Activated CD4-positive, CD25-positive, alpha-beta regulatory T cell (primary cell): ENCODE measurements at places on chromosomes 11 and 22.

- no peak for DNase-seq
Observed at GRCh38 chr11:103529181-103529684, 420.0 kb downstream of the DYNC2H1 start.

GRCh38 chr22:27581688-27582087 is 219.9 kb downstream of the MN1 start:
- DNase-seq = no peak

DNA sequence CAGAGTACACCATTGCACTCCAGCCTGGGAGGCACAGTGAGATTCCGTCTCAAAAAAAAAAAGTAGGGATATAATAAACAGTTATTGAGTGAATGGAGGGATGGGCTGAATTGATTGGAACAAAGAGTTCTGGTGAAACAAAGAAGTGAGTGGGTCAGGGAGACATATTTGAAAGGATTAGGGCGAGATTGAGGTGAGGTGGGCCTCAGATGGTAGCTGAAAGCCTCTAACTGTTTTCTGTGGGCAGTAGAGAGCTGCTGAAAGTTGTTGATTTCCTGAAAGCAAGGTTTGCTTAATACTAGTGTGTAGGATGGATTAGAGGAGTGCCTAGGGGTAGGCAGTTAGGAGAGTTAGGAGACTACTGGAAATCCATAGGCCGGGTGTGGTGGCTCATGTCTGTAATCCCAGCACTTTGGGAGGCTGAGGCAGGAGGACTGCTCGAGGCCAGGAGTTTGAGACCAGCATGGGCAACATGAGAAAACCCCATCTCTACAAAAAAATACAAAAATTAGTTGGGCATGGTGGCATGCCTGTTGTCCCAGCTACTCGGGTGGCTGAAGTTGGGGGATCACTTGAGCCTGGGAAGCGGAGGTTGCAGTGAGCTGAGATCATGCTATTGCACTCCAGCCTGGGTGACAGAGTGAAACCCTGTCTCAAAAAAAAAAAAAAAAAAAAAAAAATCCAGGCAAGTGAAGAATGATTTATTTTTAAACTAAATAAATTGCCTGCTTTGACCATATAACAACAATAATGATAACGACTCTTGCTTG is 41.4 kb upstream of the PTPRJ start:
- no peak for DNase-seq

DNA sequence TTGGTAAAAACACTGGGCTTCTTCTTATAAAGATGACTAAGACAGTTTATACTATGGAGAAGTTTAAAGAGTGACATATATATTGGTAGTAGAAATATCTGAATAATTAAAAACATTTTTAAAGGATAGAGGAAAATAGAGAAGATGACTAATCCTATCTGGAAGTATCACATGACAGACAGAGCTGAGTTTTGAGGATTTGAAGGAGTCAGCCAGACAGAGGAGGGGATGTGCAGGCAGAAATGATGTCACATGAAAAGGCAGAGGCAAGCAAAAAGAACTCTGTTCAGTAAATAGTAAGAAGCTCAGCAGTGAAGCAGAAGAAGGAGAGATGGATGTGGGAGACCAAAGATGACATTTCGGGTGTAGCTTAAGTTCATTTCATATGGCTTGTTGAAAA is 1.6 kb downstream of the OR10A2 start:
- no peak for DNase-seq

GRCh38 chr11:80458376-80458775 is 1017.5 kb upstream of the TENM4 start:
- DNase-seq = no peak

GRCh38 chr11:38169286-38169685 is 1571.2 kb upstream of the RAG2 start:
- DNase-seq = no peak

DNA sequence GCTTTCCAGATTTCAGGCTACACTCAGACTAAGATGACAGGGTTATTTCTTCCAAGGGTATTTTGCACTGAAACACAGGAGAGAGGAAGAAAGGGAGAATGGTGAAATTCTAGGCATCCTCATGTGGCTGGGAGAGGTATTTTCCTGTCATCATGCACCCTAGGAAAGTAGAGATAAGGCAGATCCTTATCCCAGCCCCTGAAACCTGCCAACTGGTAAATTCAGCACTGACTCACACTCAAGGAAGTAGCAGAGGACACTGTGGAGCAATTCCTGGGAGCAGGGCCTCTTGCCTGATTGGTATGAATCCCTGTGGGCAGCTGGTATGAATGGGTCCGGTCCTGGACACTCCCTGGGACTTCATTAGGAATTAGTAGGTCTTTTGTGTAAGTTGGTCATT is 37.6 kb upstream of the SLC5A1 start:
- DNase-seq = no peak

GRCh38 chr22:43230971-43231723 is 44.2 kb upstream of the TTLL12 start:
- peak; percentile 62 for DNase-seq
